Mesothelial cell of epicardium (in vitro differentiated cells): ENCODE measurements at places on chromosomes 6 and 20.
A peak's percentile ranks its signal among the peaks of the same experiment; 100 is the strongest.

GRCh38 chr6:52013035-52013434 lies 74.4 kb downstream of the PKHD1 start:
- H3K27me3 ChIP-seq: peaks cover 28% of the 10 kb centered on the region
- H3K36me3 ChIP-seq: no peaks in the 10 kb centered on the region
- peaks cover 2% of the 10 kb centered on the region for H3K4me1 ChIP-seq
- DNase-seq: no peak

DNA sequence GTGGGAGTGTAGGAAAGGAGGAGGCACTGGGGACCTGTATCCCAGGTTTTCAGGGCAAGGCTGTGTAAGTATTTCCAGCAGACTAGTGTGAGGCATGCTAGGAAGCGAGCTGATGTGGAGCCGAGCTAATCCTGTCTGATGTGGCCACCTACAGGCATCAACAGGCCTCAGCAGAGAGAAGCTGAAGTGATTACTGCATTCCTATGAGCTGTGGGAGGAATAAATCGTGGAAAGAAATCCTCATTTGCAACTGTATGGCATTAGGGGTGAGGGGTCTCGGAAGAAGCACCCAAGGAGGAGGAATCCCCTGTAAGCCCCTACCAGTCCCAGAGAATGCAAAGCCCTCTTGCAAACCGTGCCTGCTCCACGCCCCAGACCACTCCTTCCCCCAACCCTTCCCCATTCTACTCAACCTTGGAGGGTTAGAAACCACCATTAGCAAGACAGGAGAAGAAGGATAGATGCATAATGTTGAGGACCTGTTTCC lies 41.6 kb downstream of the C6orf15 start:
- H3K4me1 ChIP-seq: peaks cover 40% of the 10 kb centered on the region
- peak; percentile 32 for DNase-seq

GRCh38 chr6:164579035-164579434 lies 730.4 kb downstream of the C6orf118 start:
- H3K27ac ChIP-seq: no peak overlapping the region
- no peaks in the 10 kb centered on the region for H3K27me3 ChIP-seq

DNA sequence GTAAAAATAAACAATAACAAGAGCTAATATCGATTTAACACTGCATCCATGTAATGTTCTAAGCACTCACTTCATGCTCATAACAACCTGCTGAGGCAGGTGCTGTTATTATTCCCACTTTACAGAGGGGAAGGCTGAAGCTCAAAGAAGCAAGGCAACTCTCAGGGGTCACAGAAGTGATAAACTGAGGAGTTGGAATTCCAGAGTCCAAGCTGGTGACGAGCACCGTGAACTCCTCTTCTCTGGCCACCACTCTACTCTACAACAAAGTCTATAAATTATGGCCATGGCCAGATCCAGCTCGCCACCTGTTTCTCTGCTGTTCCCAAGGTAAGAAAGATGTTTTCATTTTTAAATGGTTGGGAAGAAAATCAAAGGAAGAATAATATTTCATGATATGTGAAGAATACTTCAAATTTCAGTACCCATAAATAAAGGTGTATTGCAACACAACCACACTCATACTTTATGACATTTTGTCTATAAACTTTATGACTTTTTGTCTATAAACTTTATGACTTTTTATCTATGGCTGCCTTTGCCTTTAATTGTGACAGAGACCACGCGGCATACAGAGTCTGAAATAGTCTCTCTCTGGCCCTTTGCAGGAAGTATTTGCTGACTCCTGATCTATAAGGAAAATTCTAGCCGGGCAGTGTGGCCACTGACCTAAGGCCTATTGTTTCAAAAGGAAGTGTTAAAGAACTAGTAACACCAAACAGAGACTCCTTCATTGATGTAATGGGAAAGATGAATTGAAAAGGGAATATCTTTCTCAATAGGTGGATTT lies 113.2 kb upstream of the KCNG1 start:
- no peak overlapping the region for H3K4me3 ChIP-seq
- no peaks in the 10 kb centered on the region for H3K27me3 ChIP-seq
- H3K36me3 ChIP-seq: no peaks in the 10 kb centered on the region
- no peak for DNase-seq
